Islet precursor cell (in vitro differentiated cells): ENCODE measurements at places on chromosomes 3 and 15.

DNA sequence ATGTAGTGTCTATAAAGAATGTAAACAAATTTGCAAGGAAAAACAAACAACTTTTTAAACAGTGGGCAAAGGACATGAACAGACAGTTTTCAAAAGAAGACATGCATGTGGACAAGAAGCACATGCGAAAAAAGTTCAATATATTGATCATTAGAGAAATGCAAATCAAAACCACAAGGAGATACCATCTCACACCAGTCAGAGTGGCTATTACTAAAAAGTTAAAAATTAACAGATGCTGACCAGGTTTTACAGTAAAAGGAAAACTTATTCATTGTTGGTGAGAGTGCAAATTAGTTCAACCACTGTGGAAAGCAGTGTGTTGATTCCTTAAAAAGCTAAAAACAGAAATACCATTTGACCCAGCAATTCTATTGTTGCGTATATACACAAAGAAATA lies 47.1 kb upstream of the LSAMP start:
- no peak for DNase-seq

DNA sequence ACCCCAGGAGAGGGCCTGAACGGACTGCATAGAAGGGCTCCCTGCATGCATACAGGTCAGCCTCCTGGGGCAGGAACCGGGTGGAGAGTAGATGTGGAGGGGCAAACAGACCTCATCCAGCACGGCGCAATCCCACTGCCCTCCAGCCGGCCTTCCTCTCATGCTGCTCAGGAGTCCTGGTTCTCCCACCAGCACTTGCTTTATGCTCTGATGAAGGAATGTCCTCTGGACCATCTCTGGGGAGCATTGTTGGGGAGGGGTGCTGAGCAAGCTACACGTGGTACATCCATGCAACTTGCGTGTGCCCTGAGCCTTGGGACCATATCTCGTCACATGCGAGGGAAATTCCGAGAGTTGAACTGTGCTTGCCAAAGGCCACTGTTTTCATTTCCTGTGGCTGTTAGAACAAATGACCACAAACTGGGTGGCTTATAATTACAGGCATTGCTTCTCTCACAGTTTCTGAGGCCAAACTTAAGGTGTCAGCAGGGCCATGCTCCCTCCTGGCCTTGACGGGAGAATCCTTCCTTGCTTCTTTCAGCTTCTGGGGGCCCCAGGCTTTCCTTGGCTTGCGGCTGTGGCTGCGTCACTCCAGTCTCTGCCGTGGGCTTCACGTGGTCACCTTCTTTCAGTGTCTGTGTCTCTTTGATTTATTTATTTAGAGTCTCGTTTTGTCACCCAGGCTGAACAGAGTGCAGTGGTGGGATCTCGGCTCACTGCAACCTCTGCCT lies 12.2 kb downstream of the SELENOS start:
- DNase-seq, result no peak

DNA sequence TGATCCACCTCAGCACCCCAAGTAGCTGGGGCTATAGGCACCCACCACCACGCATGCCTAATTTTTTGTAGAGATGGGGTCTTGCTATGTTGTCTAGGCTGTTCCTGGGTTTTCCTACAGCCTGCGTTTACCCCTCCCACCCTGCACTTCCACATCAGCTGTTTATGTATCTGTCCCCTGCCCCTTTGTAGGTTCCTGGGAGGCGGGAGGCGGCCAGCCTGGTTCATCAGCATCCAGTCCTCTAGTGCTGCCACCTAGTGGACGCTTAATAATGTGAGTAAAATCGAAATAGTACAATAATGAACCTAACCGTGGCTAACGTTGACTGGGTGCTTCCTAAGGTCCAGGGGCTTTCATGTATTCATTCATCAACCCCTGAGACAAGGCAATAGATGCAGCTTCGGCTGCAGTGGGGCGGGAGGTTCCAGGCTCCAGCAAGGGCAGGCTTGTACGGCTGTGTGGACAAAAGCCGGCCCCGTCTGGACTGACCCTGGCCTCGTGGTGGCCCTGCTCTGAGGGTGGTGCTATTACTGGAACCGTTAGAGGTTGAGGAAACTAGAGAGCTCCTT lies 1.2 kb upstream of the LCTL start:
- peak; percentile 92 for DNase-seq

- no peak for DNase-seq
Observed at GRCh38 chr15:86834115-86834863, 754.6 kb downstream of the AGBL1 start.

DNA sequence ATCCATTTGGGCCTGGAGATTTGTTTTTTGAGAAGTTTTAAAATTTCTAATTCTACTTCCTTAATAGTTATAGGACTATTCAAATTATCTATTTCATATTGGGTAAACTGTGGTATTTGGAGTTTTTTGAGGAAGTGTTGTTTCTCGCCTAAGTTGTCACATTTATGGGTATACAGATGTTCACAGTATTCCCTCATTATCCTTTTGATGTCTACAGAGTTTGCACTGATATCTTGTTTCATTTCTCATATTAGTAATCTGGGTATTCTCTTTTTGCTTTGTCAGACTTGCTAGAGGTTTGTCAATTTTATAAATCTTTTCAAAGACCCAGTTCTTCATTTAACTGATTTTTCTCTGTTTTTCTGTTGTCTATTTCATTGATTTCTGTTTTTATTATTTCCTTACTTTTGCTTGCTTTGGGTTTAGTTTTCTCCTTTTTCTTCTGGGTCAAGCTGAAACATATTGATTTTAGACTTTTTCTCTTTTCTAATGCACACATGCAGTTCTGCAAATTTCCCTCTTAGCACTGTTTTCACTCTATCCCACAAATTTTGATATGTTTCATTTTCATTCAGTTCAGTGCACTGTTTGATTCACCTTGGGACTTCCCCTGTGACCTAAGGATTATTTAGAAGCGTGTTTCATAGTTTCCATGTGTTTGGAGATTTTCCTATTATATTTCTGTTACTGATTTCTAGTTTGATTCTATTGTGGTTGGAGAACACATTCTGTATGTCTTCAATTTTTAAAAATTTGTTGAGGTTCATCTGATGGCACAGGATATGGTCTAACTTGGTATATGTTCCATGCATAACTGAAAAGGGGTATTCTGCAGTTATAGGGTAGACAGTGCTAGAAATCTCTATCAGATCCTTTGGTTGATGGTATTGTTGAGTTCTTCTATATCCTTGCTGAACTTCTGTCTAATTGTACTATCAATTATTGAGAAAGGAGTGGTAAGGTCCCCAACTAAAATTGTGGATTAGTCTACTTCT lies 79.6 kb downstream of the SUMF1 start:
- no peak for DNase-seq

DNA sequence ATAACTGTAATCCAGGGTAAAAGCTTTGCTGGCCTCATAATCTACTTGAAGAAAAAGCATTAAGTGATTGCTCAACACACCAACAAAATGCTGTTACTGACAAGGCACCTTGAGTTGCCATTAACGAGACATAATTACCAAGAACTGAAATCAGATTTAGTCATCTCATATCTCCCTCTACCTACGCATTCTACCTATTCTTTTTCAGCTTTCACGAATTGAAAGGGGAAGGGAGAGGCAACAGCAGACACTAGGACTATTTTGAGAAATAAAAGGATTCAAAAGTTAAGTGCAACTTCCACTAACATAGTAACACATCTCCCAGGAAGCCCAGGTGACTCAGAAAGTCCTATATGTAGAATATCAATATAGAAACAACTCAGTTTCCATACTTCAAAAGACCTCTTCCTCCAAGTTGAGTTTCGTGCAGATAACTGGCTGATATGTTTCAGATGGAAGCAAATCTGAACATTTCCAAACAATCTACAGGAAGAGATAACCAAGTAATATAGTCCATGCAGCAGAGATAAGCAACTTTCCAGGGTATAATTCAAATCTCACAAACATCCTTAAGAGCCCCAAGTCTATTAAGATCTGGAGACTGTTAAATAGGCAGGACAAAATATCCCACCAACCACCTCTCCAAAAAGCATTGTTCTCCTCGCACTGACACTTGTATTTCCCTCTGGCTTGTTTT lies 1.9 kb downstream of the OSBPL10 start:
- DNase-seq, result no peak

DNA sequence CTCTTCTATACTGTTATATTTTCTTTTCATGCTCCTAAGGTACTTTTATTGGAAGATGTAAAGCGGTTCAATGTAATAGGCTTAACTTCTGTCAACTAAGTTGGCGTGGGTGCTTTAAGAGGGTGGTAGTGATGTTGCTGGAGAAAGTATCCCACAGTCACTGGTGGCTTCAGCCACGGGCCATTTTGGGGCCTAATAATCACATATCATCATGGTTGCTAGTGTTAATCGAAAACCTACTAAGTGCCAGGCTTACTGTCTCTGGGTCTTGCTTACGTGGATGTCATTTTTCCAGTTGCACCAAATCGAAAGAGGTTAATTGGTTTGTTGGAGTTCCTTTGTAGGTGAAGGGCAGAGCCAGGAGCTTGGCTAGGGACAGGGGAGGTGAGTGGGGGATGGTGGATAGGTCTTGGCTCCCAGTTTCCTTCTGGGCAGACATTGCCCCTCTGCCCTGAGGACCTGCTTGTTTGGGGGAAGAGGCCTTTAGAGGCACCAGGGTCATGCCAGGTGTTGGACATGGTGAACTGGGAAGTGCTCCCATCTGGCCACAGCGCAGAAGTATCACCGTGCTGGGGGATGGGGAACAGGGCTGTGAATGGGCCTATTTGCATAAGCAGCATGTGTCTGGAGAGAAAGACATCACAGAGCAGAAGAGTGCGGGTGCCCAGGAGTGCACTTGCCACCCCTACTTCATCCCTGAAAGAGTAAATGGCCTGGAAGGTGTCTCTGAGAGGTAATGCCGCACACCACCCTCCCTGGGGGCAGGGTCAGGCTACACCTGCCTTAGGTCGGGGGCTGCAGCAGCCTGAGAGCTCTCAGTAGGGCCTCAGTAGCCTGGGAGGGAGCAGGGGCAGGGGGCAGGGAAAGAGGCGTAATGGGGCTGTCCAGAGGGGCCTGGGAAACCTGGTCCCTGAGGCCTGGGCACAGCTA lies 62.4 kb upstream of the POLG start:
- DNase-seq, result no peak

- no peak for DNase-seq
Observed at GRCh38 chr3:87828046-87828445, 230.8 kb downstream of the CGGBP1 start.

DNA sequence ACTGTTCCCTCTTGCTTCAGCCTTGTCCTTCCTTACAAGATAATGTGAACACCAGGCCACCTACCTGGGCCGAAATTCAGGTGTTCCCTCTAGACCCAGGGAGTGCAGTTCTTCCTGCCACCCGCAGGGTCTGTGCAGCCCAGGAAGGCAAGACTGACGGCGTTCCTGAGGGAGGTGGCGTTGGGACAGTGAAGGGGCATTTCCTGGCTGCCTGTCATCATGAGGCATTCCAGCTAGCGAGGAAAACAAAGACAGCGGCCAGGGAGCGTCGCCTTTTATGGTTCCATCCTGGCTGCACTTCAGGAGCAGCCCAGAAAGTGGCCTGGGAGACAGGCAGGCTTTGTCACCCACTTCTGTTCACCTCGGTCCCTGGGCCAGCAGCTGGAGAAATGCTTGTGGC lies 84.8 kb upstream of the WNT5A start:
- DNase-seq, result peak; percentile 99

DNA sequence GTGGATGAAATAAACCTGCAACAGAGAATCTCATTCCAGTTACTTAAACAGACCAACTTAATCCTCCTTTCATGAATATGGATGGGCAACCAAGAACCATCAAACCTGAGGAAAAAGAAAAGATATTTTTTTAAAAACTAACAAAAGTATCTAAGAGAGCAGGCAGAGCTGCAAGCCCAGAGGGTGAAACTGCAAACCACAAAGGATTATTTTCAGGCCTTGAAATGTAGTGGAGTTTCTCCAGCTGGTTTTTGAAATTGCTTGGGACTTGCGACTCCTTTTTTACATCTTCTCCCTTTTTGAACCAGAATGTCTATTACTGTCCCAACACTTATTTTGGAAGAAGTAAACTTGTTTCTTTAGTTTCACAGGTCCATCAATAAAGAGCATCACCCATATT lies 87.4 kb downstream of the STAG1 start:
- DNase-seq, result no peak

DNA sequence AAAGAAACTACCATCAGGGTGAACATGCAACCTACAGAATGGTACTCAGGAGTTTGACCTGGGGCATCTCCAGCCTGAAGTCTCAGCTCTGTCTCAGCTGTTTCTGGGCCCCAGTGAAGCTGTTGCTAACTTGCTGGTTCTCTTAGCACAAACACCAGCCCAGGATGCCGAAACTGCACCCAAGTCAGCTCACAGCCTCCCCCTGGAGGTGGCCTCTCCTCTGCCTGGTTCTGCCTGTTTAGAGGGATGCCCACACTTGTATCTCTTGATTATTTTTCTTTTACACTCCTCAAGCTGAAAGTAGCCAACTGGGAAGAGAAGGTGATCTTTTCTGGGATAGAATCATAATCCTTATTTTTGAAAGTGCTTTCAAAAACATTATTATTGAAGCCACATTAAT lies 289.0 kb upstream of the RASGRP1 start:
- DNase-seq, result peak; percentile 85

DNA sequence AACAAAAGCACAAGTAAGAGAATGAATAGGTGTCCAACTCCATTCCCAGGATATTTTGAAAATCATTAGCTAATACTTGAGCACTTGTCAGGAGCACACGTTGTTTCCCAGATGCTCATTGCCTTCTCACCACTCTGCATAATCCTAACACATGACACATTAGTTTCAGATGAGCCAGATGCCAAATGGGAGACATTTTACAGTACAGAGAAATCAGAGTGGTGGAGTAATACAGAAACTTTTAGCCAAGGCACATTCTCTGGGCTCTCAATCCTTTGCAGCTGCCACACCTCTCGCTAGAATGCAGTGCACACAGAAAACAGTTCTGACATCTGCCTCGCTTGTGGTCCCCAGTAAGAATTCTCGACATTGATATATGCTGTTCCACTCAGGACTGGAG lies 76.6 kb downstream of the P3H2 start:
- DNase-seq, result no peak

DNA sequence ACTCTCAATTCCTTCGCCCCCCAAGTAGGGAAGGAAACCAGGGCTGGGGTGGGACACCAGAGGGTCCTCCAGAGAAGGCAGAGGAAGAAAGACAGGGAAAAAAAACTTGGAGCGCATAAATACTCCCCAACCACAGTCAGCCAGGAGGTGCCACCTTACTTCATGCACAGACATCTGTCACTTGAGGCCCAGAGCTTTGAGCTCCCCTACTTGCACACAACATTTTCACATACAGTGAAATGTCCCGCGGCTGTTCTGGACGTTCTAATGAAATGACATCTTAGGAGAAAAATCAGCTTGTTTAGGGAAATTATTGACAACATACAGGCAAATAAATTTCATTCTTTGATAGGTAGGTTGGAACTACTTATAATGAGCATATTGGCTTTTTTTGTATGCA lies 113.0 kb downstream of the LIPC start:
- peak; percentile 27 for DNase-seq

GRCh38 chr15:56821721-56822425 lies 88.6 kb upstream of the ZNF280D start:
- peak; percentile 82 for DNase-seq

- DNase-seq, result no peak
Observed at GRCh38 chr15:77837649-77838025, 204.9 kb upstream of the LINGO1 start.

GRCh38 chr3:16600780-16601536 lies 4.3 kb downstream of the DAZL start:
- DNase-seq, result peak; percentile 60

GRCh38 chr3:11386465-11387113 lies 114.4 kb downstream of the ATG7 start:
- no peak for DNase-seq

- DNase-seq, result no peak
Observed at GRCh38 chr3:25907081-25907480, 117.2 kb downstream of the OXSM start.
